ENCODE measurements at places on chromosomes 1 and 21.
A peak's percentile ranks its signal among the peaks of the same experiment; 100 is the strongest.

DNA sequence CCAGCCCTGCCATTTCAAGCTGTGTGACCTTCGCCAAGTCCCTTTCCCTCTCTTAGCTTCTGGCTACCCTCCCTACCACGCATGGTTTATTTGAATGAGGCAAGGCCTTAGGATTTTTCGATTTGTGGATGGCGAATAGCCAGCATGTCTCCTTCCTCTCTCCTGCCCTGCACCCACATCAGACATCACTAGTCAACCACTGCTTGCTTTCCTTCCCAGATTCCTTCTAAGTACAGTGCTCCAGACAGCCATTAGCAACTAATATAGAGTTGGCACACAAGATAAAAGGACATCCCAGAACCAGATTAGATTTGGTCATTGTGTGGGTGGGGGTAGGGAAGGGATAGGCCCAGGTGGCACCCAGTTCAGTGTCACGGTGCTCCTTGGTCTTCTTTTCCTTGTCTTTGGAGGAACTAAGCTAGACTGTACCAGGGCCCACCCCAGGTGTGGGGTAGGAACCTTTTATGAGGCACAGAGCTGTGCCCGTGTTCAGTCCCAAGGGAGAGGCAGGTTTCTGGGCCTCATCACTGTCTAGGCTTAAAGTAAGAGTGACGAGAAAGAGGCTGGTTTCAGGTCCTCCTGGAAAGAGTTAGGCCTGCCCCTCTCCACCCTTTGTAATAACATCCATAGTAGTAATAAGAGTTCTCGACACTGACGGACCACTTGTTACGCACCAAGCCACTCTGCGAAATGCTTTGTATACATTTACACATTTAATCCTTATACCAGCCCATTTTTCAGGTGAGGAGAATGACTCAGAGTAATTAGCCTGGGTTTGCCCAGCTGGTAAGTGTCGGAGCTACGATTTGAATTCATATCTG is 8.6 kb downstream of the ALPL start:
- H3K27ac ChIP-seq = no peak overlapping the region
- no peak for DNase-seq
- H3K4me1 ChIP-seq = no peaks in the 10 kb centered on the region
- H3K27me3 ChIP-seq = peaks cover 6% of the 10 kb centered on the region

DNA sequence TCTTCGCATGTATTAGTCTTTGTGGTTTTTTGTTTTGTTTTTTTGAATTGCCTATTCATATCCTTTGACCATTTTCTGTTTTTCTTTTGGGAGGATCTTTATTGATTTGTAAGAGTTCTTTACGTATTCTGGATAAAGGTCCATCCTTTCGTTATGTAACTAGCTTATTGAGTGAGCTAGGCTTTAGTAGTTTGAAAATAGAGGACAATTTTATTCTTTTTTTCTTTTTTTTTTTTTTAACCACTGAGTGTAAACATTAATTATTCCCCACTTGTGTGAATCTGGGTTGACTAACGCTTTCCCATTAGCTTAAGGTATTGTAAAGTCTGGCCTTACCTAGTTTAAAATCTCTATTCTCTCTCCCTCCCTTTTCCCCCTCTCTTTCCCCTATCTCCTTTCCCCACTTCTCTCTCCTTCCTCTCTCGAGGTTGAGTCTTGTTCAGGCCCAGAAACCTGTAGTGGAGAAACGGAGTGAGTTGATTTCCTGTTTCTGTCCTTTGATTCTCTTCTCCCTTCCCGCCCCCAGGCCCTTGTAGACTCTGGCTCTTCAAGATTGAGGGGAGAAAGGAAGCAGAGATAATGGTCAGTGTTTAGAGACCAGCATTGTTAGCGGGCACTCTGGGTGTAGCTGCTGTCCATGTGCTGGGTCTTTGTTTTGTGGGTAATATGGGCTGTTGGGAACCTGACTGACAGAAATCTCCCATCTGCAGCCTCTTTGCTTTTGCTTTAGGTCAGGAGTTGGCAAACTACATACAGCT is 1.5 kb downstream of the MORC3 start:
- peak; percentile 43 for DNase-seq
- peak overlapping the region; percentile 78 for H3K27ac ChIP-seq
- H3K27me3 ChIP-seq = no peaks in the 10 kb centered on the region
- peak overlapping the region; percentile 80 for H3K4me3 ChIP-seq
- peaks cover 3% of the 10 kb centered on the region for H3K36me3 ChIP-seq
- peaks cover 27% of the 10 kb centered on the region for H3K4me1 ChIP-seq

- H3K36me3 ChIP-seq = no peaks in the 10 kb centered on the region
- H3K27ac ChIP-seq = no peak overlapping the region
- H3K27me3 ChIP-seq = no peaks in the 10 kb centered on the region
- H3K4me3 ChIP-seq = no peak overlapping the region
- H3K4me1 ChIP-seq = no peaks in the 10 kb centered on the region
Observed at GRCh38 chr1:172960019-172960418, 90.7 kb downstream of the TNFSF18 start.

- H3K36me3 ChIP-seq = no peaks in the 10 kb centered on the region
- H3K27ac ChIP-seq = no peak overlapping the region
- H3K4me1 ChIP-seq = no peaks in the 10 kb centered on the region
- H3K4me3 ChIP-seq = no peak overlapping the region
- peaks cover 5% of the 10 kb centered on the region for H3K27me3 ChIP-seq
Observed at GRCh38 chr1:38817267-38818174, 42.1 kb downstream of the RRAGC start.

DNA sequence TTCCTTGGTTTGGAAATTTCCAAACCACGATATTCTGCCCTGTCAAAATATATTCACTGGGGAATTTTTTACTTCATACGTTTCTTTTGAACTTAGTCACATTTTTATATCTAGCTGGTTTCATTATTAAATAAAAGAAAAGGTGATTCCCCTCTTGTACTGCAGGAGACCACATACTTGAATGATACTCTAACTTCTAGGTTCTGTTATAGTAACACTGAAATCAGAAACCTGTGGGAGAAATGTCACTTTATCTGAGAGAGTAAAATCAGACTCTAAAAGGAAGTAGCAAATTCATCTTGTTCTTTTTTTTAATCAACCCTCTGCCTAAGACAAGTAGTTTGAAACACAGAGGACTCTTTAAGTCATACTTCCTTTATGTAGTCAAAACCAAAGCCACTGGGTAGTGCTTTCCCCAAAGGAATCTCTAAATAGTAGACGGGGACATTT is 34.4 kb downstream of the MRPL39 start:
- H3K27ac ChIP-seq = peak overlapping the region; percentile 87
- H3K36me3 ChIP-seq = peaks cover 63% of the 10 kb centered on the region

DNA sequence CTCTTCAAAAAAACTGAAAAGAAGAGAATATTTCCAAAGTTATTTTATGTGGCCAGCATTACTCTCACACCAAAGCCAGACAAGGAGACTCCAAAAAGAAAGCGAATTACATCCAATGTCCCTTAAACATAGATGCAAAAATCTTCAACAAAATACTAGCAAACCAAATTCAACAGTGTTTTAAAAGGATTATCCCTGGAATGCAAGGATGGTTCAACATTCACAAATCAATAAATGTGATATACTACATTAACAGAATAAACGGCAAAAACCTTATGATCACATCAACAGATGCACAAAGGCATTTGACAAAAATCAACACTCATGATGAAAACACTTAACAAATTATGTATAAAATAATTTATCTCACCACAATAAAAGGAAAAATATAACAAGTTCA is 207.8 kb downstream of the DENND1B start:
- DNase-seq = no peak
- H3K27me3 ChIP-seq = no peaks in the 10 kb centered on the region
- no peak overlapping the region for H3K4me3 ChIP-seq
- no peaks in the 10 kb centered on the region for H3K4me1 ChIP-seq

DNA sequence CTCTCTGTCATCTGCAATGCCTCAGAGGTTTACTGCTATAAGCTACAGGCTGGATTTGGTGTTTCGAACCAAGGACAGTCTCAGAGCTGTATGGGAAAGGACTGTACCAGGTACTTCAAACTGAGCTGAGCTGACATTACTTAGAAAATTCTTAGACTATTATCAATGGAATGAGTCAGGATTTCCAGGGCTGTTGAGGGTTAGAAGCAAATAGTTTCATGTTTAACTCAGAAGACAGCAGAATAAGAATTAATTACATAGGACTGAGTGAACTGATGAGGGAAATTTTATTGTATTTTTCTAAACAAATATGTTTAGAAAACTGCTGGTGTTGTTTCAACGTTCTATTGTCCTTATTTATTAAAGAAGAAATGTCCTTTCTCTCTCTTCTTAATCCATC is 74.3 kb upstream of the CAPZB start:
- H3K4me1 ChIP-seq = no peaks in the 10 kb centered on the region
- no peaks in the 10 kb centered on the region for H3K36me3 ChIP-seq
- H3K4me3 ChIP-seq = no peak overlapping the region
- H3K27me3 ChIP-seq = no peaks in the 10 kb centered on the region

- no peak for DNase-seq
- H3K4me1 ChIP-seq = peaks cover 25% of the 10 kb centered on the region
- H3K36me3 ChIP-seq = no peaks in the 10 kb centered on the region
- no peak overlapping the region for H3K27ac ChIP-seq
Observed at GRCh38 chr1:89780721-89781120, 40.1 kb upstream of the LRRC8D start.

GRCh38 chr1:82125119-82125518 is 324.4 kb downstream of the ADGRL2 start:
- no peaks in the 10 kb centered on the region for H3K27me3 ChIP-seq
- H3K4me1 ChIP-seq = no peaks in the 10 kb centered on the region
- H3K4me3 ChIP-seq = no peak overlapping the region
- H3K27ac ChIP-seq = no peak overlapping the region
- H3K36me3 ChIP-seq = no peaks in the 10 kb centered on the region

GRCh38 chr1:39922251-39922688 is 20.6 kb upstream of the MYCL start:
- no peak overlapping the region for H3K27ac ChIP-seq
- no peak for DNase-seq
- H3K4me3 ChIP-seq = no peak overlapping the region
- no peaks in the 10 kb centered on the region for H3K27me3 ChIP-seq
- no peaks in the 10 kb centered on the region for H3K4me1 ChIP-seq

- peaks cover 3% of the 10 kb centered on the region for H3K4me1 ChIP-seq
- peaks cover 7% of the 10 kb centered on the region for H3K27me3 ChIP-seq
- no peak for DNase-seq
- H3K27ac ChIP-seq = no peak overlapping the region
- H3K36me3 ChIP-seq = no peaks in the 10 kb centered on the region
Observed at GRCh38 chr1:184379111-184379752, 7.6 kb upstream of the C1orf21 start.

- no peaks in the 10 kb centered on the region for H3K4me1 ChIP-seq
- H3K36me3 ChIP-seq = peaks cover 38% of the 10 kb centered on the region
- H3K27me3 ChIP-seq = no peaks in the 10 kb centered on the region
- H3K27ac ChIP-seq = no peak overlapping the region
- DNase-seq = no peak
- H3K4me3 ChIP-seq = no peak overlapping the region
Observed at GRCh38 chr1:20830378-20830777, 43.3 kb upstream of the HP1BP3 start.

- no peaks in the 10 kb centered on the region for H3K4me1 ChIP-seq
- DNase-seq = no peak
- no peaks in the 10 kb centered on the region for H3K27me3 ChIP-seq
- no peak overlapping the region for H3K4me3 ChIP-seq
Observed at GRCh38 chr1:210730023-210730422, 401.3 kb downstream of the HHAT start.

DNA sequence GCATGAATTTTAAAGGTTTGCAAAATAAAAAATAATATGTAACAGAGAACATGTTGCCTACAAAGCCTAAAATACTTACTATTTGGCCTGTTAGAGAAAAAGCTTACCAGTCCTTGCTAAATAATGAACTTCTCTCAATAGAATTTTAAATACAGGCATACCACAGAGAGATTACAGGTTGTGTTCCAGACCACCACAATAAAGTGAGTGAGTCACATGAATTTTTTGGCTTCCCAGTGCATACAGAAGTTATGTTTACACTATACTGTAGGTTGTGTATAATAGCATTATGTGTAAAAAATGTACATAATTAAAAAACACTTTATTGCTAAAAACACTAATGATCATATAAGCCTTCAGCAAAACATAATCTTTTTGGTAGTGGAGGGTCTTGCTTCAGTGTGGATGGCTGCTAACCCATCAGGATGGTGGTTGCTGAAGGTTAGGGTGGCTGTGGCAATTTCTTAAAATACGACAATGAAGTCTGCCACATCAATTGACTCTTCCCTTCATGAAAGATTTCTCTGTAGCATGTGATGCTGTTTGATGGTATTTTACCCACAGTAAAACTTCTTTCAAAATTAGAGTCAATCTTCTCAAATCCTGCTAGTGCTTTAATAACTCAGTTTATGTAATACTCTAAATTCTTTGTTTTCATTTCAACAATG is 48.6 kb downstream of the SCYL3 start:
- peaks cover 95% of the 10 kb centered on the region for H3K36me3 ChIP-seq
- no peak overlapping the region for H3K27ac ChIP-seq
- no peaks in the 10 kb centered on the region for H3K4me1 ChIP-seq
- H3K27me3 ChIP-seq = no peaks in the 10 kb centered on the region
- no peak for DNase-seq
- H3K4me3 ChIP-seq = no peak overlapping the region

DNA sequence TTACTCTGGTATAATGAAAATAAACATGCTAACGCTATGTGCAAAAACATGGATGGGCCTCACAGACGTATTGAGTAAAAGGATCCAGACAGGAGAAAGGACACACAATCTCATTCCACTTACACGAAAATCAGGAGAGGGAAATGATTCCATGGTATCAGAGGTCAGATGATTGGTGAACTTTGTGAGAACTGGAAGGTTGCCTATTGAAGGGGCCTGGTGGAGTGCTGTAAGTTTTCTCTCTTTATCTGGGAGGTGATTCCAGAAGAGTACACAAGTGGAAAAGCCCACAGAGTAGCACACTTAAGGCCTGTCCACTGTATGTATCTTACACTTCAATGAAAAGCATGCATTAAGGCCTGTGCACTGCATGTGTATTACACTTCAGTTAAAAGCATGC is 9.6 kb downstream of the GSTM2 start:
- H3K4me1 ChIP-seq = no peaks in the 10 kb centered on the region
- H3K36me3 ChIP-seq = no peaks in the 10 kb centered on the region
- no peak overlapping the region for H3K4me3 ChIP-seq
- no peaks in the 10 kb centered on the region for H3K27me3 ChIP-seq
- no peak overlapping the region for H3K27ac ChIP-seq
- no peak for DNase-seq

GRCh38 chr1:82073071-82073470 is 272.3 kb downstream of the ADGRL2 start:
- no peak overlapping the region for H3K27ac ChIP-seq
- no peaks in the 10 kb centered on the region for H3K36me3 ChIP-seq

- H3K4me3 ChIP-seq = no peak overlapping the region
- DNase-seq = no peak
- no peak overlapping the region for H3K27ac ChIP-seq
- H3K36me3 ChIP-seq = peaks cover 62% of the 10 kb centered on the region
- no peaks in the 10 kb centered on the region for H3K27me3 ChIP-seq
- no peaks in the 10 kb centered on the region for H3K4me1 ChIP-seq
Observed at GRCh38 chr1:209854196-209854595, 26.4 kb downstream of the UTP25 start.

GRCh38 chr1:169572187-169572586 is 14.1 kb downstream of the F5 start:
- no peak overlapping the region for H3K4me3 ChIP-seq
- H3K27ac ChIP-seq = no peak overlapping the region
- no peak for DNase-seq
- no peaks in the 10 kb centered on the region for H3K27me3 ChIP-seq

Measured in DND-41 (cell line).